ENCODE measurements at places on chromosomes 12 and 14.

DNA sequence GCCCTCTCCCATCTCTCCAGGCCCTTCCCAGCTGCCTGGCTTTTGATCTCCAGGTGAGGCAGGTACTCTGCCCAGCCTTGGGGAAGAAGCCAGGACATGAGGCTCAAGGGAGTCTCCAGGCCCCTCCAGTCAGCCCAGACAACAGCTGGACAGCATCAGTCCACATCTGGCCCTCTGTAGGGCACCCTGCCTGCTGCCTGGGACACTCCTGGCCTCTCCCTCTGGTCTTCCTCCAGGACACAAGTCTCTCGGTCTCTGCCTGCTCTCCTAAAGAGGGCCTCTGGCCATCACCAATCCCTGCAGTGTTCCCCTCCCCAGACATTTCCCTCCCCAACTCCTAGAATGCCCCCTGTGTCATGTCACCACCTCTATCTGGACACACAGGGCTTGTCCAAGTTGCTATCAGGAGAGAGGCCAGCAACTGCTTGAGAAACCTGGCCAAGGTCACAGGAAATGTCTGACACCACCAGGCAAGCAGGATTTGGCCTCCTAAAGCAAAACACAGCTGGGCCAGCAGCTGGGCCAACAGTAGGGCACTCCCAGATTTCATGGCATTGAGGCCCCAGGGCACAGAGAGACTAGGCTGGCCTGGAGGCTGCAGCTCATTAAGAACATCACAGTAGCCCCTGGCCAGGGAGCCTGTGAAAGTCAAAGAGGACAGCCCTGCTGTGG, 29.0 kb downstream of the LTBP2 start:
- DNase-seq, result no peak

DNA sequence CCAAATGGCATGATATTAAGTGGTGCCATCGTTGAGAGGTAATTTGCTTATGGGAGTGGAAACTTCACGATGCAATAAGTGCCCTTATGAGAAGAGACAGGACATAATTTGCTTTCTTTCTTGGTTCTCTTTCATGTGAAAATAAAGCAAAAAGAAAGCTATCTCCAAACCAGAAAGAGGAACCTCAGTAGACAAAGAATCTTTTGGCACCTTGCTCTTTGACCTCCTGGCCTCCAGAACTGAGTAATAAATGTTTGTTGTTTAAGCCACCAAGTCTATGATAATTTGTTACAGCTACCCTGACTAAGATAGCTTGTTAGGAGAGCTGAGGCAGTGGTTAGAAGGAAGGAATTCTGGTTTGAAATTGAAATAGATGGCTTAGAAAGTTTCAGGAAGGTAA, 39.6 kb downstream of the CCER1 start:
- no peak for DNase-seq

DNA sequence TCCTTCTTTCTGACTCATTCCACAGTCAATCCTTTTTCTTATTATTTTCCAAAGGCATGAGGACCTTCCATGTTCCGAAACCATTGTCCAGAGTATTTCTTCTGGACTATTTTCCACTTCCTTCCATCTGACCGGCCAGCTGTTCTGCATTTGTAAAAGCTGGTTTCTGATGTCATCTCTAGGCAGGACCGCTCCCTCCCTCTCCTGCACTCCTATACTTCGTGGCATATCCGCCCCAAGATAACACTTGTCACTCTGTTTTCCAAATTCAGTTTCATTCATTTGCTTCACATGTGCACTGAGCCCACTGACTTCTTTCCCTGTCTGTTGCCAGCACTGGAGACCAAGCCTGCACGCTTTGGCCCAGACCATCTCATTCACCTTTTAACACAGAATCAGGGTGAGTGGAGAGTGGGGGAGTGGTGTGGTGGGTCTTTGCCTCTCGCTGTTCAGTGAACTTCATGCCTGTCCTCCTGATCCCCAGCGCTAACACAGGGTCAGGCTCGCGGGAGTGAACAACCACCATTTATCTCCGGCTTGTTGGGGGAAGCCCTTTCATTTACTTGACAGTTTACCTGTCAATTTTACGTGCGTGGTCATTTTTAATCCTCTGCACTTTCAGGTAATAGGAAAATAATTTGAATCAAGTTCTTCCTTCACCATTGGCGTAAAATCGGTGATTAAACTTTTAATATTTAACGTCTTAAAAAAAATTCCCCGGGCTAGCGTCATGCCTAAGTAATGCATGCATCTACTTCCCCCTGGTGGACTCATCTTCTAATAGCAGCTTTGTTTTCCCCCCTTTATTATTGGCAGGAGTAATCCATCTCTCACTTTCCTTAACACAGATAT, 52.5 kb downstream of the C12orf75 start:
- peak; percentile 1 for DNase-seq

GRCh38 chr14:37170993-37171392, 1.4 kb downstream of the SLC25A21 start:
- no peak for DNase-seq

- DNase-seq, result no peak
These were observed 148.7 kb upstream of the KRR1 start for GRCh38 chr12:75660107-75660530.

- DNase-seq, result peak; percentile 98
These were observed 13.0 kb upstream of the TPCN1 start for GRCh38 chr12:113208041-113208934.

DNA sequence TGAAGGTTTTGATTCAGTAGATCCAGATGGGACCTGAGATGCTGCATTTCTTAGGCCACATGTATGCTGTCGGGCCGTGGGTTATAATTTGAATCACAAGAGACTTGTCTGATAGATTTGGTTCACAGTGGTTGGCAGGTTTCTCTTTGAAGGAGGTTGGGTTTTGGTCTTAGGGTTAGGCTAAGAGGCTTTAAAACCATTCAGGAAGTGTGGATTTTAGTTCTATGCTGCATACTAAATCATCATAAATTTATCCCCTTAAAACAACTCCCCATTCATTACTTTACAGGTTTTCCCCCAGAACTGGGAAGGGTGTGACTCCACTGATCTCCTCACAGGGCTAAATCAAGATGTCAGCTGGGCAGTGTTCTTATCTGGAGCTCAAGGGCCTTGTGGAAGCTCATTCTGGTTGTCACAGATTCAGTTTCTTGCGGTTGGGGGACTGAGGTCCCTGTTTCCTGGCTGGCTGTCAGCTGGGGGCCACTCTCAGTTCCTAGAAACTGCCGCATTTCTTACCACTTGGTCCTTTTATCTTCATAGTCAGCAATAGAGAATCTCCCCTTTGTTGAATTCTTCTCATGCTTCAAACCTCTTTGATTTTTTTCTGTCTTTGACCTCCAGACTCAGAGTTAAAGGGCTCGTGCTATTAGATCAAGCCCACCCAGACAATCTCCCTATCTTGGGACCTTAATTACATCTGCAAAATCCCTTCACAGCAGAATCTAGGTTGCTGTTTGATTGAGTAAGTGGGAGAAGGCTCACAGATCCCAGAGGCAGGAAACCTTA, 20.6 kb upstream of the PCNX1 start:
- peak; percentile 87 for DNase-seq

GRCh38 chr14:92486881-92487280, 26.7 kb upstream of the RIN3 start:
- DNase-seq, result no peak

GRCh38 chr12:67362526-67362925, 93.4 kb downstream of the CAND1 start:
- DNase-seq, result no peak

GRCh38 chr12:110330544-110330943, 49.5 kb downstream of the ATP2A2 start:
- peak; percentile 66 for DNase-seq

GRCh38 chr12:41466300-41466699, 278.2 kb downstream of the PDZRN4 start:
- no peak for DNase-seq

- DNase-seq, result no peak
These were observed 80.0 kb downstream of the BTG1 start for GRCh38 chr12:92065639-92066038.

DNA sequence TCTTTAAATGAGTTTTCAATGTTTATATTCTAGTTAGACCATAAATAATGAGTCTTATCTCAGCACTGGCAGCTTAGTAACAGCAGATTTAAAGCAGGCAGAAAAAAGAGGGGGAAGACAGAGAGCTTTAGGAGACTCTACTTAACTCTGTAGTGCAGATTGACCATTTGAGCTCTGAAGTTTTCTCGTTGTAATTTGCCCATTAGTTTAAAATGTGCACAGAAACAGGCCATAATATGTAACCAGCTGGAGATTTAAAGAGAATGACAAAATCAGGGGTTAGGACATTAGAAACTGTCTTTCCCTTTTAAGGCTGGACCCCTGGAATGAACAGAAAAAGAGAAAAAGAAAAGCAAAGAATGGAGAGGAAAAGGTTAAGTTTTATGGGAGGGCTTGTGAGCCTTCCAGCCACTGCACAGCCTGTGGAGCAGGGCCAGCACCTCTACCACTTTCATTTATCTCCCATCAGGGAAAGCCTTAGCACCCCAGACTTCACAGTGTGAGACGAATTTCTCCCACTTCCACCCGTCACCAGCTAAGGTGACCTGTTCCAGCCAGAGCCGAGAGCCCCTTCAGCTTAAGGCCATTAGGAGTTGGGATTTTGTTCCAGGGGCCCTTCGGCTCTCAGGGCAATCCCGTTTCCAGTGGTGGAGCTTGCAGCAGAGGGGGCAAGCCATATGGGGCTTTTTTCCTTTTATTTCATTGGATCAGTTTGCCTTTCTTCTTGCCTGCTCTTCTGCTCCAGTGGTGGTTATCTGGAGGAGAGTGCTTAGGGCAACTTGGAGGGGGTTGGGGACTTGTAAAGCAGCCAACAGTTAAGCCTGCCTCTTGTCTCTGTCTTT, 8.0 kb downstream of the IL22 start:
- no peak for DNase-seq

DNA sequence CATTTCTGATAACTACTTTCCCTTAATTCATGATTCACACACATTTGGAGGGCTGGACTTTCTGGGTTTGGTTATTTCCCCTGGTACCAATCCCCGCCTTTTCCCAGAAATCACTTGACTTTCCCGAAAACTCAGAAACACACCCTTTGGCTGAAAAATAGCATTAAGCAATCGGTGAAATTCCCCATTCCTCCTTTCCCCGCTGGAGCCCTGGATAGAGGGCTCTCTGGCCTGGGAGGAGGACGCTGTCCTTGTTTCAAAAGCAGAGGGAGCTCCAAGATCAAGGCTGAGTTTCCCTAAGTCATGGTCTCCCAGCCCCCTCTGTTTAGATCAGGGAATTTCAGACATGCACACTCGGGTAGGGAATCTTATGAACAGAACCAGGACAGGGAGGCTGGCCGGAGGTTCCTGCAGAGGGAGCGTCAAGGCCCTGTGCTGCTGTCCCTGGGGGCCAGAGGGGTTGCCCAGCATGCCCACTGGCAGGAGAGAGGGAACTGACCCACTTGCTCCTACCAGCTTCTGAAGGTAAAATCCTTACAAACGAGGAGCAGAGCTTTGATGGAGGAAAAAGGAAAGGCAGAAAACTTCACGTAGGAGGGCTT, at the start of gene C1S:
Gene C1S (plus strand): TSS at position 366 of the 602 bp plus-strand sequence. CDS start 1,195 bp downstream, outside the sequence.
- DNase-seq, result no peak

Measured in GF-D8 (cell line).